ENCODE measurements at places on chromosomes 11 and 22. TPM values are rescaled to one million over a fixed set of nuclear protein-coding genes. Genes with fewer than 3 reads are reported as not detected.

Gene TTLL1
- 4.1 TPM for total RNA-seq

Gene CDC42EP1
- total RNA-seq = 23.0 TPM

Gene MYOD1
- total RNA-seq = not detected

Gene RASD2
- 0.53 TPM for total RNA-seq

Gene C2CD3
- 25.9 TPM for total RNA-seq
